CMK (cell line): ENCODE measurements at places on chromosomes 1 and 21.
A peak's percentile ranks its signal among the peaks of the same experiment; 100 is the strongest.

DNA sequence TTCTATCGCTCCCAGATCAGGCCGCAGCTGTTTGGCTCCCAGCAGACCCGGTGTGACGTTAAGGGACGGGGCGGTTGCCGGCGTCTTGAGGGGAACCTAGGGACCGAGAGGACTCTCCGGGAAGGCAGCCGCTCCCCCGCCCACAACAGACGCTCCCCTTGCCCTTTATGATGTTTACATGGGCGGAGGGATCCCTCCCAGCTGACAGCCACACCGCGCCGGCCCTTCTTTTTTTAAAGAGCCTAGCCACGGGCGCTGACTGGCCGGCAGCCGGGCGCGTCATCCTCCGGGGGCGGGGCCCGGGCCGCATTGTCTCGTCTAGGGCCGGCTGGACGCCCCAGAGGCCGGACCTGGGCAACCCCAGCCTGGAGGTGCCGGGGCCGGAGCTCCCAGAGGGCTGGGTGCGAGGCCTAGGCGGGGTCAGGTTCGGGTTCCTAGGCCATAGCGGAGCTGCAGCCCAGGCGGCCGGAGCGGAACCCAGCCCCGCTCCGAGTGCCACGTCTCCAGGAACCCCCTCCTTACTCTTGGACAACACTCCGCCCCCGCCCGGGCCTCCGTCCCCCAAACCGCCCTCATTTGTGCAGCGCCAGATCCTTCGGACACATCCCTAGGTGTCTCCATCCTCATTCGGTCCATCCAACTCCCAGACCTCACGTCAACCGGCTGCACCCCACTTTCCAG is at the start of gene PCAT6:
Gene PCAT6, plus strand, starts transcription at position 340 of the 681 bp plus-strand sequence.
- DNase-seq = peak; percentile 92

GRCh38 chr1:91080650-91081049 is 58.8 kb upstream of the ZNF644 start:
- no peak for DNase-seq

DNA sequence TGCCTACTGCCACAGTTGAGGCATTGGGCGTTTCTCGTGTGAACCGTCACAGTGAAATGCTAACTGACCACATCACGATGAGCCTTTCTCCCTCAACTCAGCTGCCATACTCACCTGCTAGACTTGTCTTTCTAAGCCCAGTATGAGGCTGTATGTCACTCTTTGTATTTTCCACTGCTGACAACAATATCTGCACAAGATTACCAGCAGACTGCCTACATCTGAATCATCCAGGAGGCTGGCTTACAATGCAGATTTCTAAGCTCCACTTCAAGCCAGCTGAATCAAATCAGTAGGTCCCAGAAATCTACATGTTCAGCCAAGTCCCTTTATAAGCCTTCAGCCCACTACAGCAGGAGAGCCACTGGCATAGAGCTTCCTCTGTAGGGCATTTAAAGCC is 355.0 kb upstream of the DUSP10 start:
- DNase-seq = no peak

GRCh38 chr1:44266400-44267344 is 53.4 kb downstream of the DMAP1 start:
- DNase-seq = no peak

- no peak for DNase-seq
These were observed 464.5 kb downstream of the MATN1 start for GRCh38 chr1:30258876-30259275.

- no peak for DNase-seq
These were observed 51.3 kb upstream of the CXADR start for GRCh38 chr21:17461582-17461981.

GRCh38 chr1:60936163-60936562 is 146.2 kb upstream of the NFIA start:
- no peak for DNase-seq

GRCh38 chr1:41414296-41414695 is 53.1 kb downstream of the FOXO6 start:
- DNase-seq = no peak
